ENCODE measurements at places on chromosomes 12 and 14.

- DNase-seq, result no peak
These were observed 321.6 kb upstream of the SFSWAP start for GRCh38 chr12:131389054-131390013.

DNA sequence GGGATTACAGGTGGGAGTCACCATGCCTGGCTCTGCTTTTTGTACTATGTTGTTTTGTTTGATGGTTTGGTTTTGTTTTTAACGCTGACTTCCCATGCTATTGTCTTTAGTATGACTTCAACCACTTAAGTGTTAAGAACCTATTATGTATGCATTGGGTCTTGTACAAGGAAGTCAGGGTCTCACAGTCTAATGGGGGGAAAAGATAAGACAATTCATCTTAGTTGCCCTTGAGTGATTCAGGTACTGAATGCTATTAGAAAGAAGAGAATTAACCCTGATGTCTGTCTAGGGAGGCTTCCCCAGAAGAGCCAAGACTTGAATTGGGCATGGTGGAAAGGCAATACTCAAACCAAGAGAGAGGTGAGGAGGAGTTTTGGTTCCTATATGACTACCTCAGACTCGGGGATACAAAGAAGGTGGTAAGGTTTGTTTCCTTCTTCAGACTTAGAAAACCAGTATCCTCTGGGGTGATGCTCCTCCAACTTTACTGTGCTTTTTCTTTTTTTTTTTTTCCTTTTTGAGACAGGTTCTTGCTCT lies 64.6 kb downstream of the SUSD6 start:
- no peak for DNase-seq

- DNase-seq, result no peak
These were observed 31.6 kb downstream of the WBP11 start for GRCh38 chr12:14771651-14772137.

DNA sequence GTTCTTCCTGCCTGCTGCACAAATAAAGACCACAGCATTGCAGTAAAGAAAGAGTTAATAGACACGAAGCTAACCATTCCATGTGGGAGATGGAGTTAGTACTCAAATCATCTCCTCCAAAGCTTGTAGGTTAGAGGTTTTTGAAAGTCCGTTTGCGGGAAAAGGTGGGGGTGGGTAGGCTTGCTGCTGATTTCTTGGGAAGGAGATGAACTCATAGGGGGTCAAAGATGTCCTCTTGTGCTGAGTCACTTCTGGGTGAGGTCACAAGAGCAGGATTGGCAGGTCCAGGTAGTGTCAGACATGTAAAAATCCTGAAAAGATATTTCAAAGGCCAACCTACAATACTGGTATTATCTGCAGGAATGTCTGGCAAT lies 66.4 kb downstream of the PTHLH start:
- DNase-seq, result no peak

GRCh38 chr12:90441431-90441830 lies 513.5 kb downstream of the CCER1 start:
- DNase-seq, result no peak

GRCh38 chr12:75716291-75717025 lies 205.0 kb upstream of the KRR1 start:
- no peak for DNase-seq

GRCh38 chr12:15151161-15152091 lies 69.8 kb downstream of the RERG start:
- DNase-seq, result no peak

DNA sequence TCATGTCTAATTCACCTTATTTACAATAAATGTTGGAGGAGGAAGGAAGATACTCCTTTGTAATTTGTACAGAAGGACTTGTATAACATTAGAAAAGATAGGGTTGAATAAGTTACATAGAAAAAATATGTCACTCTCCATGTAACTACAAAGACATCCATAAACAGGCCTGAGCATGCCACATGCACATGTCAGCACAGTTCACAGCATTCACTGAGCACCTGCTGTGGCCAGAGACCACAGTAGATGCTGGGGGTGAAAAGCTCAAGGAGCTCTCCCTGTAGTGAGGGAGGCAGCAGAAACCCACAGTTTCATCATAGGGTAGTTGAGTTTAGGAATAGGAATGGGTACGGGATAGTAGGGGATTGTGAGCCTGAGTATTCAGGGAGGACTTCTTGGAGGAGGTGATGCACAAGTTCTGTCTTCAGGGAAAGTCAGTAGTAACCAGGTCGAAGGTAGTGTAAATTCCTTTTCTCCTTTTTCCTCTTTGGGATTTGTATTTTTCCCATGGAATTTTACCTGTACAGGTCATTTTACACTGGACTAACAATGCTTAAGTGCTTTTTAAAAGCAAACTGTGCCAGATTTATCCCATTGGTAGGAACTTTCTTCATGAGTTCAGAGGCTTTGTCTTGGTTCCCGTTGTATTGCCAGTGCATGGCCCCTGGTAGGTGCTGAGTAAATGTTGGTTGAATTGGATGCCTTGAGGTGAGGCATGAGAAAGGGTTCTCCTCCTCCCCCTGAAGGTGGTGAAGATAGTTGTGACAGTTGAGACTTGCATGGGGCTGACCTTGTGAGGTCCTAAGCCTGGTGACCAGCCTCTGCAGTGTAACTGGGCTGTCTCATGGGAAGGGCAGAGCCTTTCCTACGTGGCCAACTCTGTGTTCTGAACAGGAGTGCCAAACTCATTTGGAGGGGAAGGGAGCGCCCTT lies 20.2 kb downstream of the PRKCH start:
- DNase-seq, result no peak

DNA sequence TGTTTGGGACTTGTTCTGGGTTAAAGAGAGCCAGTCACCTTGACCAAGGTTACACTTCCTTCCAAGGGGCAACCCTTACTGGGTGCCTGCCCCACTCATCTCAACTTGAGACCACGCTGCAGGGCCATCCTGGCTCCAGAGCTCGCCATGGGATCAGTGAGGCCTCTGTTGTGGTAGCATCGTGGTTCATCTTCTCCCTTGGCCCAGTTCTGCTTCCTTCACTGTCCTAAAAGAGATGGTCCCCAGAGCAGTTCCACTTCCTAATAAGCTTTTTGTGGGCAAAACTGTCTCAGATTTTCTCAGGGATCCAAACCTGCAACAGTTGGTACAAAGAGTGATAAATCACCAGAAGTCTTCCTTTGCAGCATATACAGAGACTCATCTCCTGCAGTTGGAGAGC lies 165.9 kb upstream of the TMEM260 start:
- DNase-seq, result no peak

- DNase-seq, result no peak
These were observed 47.3 kb downstream of the KDM2B start for GRCh38 chr12:121533394-121534090.

DNA sequence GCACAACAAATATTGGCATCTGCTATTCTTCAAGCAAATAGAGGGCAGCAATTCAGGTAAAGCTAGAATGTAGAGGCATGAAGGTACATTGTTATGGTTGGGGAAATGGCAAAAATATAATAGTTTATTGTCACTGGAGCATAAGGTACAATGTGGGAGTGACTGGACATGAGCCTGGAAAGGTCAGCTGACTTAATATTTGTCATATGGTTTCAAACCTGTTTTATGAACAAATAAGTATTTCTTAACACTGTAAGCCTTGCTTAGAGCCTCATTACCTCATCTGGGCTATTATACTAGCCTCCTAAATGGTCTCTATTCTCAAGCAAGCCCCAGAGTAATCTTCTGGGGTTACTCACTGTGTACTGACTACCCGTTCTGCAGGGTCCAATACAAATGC lies 33.7 kb downstream of the FAM177A1 start:
- DNase-seq, result no peak

DNA sequence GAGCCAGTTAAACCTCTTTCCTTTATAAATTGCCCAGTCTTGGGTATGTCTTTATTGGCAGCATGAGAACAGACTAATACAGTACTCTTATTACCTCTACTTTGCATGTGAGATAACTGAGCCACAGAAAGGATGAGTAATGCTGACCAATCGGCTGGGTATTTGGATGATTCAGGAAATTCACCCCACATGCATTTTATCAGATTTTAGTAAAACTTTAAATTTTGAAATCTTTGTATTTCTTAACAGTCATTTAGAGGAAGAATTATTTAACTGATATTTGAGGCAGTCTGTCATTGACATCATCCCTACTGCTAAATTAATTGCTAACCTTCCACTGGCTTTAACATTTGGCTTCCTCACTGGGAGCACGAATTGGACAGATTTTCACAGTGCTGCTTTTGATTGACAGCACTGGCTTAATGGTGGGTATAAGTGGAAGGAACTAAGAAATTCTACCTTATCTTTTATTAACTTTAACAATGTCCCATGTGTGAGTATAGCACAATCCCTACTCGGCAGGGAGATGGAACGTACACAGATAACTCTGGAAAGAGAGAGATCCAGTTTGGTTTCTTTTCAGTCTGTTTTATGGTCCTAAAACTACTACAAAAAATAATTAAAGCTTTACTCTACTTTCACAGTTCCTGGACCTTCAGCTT lies 261.0 kb downstream of the DACT1 start:
- DNase-seq, result no peak

DNA sequence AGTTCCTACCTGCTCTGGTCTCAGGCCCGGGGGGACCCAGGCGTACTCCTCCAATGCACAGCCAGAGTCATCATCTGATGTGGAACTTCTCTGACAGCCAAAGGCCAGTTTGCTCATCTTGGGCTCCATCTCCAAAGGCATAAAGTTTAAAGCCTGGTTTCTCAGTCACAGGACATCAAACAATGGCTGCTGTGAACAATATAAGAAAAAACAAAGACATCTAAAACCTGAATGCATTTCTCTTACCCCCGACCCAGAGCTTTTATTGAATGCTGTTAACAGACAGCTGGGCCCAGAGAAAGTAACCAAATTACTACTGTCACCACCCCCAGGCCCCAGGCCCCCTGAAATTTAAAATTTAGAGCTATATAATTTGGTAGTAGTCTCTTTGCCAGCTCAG lies 117.2 kb downstream of the PRICKLE1 start:
- no peak for DNase-seq

DNA sequence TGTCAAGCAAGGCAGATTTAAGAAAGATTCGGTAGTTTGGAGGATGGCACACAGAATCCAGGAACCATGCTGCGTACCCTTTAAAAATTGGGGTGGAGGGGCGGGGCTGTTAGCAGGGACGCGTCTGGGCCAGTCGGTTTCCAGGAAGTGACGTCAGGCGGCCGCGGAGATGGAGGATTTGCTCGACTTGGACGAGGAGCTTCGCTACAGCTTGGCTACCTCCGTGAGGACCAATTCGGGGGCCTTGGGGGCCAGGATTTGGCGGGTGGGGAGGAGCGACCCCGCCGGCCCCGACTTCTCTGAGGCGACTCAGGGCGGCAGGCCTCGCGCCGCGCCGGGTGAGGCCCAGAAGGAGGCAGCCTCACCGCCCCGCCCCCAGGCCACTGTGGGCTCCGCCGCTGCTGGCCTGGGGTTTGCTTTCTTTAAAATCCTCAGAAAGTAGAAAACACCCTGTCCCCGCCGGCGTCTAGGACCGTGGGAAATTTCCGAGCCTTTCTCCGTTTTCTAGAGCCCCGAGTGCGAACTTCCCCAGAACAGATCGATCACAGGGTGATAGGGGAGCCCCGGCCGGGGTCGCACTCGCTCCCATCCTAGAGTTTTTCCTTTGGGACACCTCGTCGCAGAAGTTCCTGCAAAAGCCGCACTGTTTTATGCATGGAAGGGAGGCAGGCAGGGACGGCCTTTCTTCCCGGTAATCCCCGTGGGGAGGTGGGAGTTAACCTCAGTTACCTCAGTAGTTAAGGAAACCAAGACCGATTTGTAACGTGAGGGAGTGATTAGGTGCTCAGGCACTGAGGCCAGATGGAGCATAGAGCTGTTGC lies at the start of gene IFT43:
TSS of gene IFT43 (plus strand) at position 146 of the 821 bp plus-strand sequence. CDS start at position 170, 24 bp downstream.
- no peak for DNase-seq

DNA sequence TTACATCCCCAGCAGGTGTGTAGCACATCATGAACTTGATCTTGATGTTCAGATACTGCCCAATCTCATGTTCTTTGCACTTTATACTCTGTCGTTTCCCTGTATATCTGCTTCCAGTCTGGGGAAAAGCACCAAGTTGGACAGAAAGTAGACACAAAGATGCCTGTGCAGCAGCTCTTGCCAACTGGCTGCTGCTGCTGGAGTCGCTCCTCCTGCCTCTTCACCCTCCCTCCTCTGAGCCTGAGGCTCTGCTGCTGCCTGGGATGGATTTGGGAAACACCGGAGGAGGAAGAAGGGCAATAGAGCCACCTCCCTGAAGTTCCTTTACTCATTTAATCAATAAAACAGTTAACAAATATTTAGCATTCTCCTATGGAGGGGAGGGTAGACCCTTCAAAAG lies 32.4 kb downstream of the ADCK1 start:
- DNase-seq, result no peak

GRCh38 chr14:81517798-81518398 lies 15.8 kb downstream of the SEL1L start:
- DNase-seq, result no peak

DNA sequence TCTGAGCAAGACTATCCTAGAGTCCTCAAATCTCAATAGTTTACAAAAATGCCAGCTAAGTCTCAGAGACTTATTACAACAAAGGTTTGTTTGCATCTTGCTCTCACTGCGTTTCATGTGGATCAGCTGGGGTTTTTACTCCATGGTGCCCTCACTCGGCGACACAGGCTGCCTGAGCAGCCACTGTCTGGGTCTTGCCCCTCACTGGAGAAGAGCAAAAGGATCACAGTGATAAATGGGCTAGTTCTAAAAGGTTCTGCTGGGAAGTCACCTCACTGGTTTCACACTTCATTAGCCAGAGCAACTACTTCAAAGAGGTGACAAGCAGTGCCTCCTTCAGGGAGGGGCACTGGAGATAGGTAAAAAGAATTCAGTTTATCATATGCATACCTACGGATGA lies 392.0 kb downstream of the RPL10L start:
- DNase-seq, result no peak

GRCh38 chr12:64730588-64730969 lies 28.6 kb downstream of the GNS start:
- no peak for DNase-seq

DNA sequence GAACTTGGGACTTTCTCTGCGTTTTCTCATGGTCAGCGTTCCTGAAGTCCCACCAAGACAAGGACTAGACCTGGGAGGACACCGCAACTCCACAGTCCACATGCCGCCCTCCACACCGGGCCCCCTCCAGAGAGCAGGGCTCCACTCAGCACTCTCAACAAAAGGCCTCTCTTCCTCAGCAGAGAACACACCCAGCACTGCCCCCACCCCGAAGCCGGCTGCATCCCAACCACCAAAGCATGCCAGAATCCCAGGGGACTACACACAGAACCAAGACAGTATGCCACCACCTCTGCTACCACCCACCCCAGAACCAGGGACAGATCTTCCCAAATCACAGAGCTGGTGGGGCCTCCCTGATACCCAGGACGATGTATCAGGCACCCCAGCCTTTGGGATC lies 88.3 kb downstream of the BCL11B start:
- no peak for DNase-seq

GRCh38 chr14:90496379-90496778 lies 99.5 kb downstream of the CALM1 start:
- no peak for DNase-seq

DNA sequence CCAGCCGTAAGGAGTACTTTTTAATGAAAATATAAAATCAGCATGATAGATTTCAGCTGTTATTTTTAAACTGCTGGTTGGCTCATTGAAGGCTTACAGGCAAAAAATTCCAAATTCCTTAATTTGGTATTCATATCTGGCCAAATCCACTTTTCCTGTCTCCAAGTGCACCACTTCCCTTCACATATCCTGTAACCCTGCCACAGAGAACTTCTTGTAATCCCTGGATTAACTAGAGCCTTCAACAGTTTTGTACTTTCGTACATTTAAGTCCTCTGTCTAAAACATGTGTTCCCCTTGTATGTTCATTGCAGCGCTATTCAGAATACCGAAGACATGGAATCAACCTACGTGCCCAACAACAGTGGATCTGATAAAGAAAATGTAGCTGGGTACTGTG lies 9.6 kb downstream of the PUS7L start:
- no peak for DNase-seq
